Globus pallidus (tissue), 1 donor: ENCODE measurements at places on chromosomes 11 and 22.

GRCh38 chr22:47781024-47781423 lies 1018.6 kb downstream of the TBC1D22A start:
- DNase-seq: no peak

DNA sequence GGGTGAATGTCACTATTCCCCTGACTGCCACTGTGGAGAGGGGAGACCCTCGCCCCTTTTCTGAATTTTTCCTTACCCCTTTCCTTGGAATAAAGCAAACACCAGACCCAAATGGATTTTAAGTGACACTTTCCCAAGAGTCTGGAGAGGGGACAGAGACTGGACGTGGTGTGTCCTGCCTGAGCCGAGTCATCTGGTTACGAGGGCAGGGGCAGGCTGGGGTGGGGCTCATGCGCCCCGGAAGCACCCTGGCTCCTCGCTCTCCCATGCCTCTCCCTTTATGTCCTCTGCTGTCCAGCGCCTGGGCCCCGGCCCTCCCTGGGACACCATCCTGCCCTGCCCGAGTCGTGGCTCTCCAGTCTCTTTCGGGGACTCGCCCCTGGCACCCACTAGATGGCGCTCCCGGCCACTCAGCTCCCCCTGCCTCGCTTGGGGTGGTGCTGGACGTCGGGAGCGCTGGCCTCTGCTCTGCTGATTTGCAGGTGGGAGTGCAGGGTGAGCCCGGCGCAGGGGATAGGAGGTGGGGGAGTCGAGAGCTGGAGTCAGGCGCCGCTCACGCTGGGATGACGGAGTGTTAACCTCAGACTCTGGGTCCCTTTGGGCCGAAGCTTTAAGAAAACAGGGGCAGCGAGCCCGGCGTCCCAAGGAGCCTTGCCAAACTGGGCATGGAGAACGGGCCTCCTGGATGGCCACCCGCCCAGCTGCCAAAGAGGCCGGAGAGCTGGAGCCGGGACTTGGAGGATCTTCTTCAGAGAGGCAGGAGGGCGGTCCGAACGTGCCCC lies 89.8 kb downstream of the RPS6KA4 start:
- peak; percentile 78 for DNase-seq

- DNase-seq: no peak
These were observed 37.1 kb upstream of the CREB3L1 start for GRCh38 chr11:46240371-46240770.

GRCh38 chr22:50581031-50581949 lies 1.4 kb downstream of the CHKB start:
- no peak for DNase-seq

DNA sequence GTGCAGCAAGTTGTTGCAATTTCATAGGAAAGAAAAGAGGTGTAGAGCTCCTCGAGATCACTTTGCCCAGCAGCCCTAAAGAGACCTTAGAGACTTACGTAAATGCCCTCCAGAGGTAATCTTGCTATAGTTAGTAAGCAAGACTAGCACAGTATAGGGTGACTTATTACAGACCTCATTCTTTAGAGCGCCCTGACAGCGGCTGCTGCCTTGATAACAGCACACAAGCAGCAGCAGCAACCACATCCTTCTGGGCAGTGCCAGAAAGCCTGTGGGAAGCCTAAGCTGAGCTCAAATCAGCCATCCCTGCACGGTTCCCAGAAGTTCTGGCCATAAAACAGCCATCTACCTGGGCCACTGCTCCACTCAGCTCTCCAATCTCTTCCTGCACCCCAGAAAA lies 22.6 kb upstream of the OR56B1 start:
- no peak for DNase-seq
